ENCODE measurements at places on chromosomes 3 and 15.

DNA sequence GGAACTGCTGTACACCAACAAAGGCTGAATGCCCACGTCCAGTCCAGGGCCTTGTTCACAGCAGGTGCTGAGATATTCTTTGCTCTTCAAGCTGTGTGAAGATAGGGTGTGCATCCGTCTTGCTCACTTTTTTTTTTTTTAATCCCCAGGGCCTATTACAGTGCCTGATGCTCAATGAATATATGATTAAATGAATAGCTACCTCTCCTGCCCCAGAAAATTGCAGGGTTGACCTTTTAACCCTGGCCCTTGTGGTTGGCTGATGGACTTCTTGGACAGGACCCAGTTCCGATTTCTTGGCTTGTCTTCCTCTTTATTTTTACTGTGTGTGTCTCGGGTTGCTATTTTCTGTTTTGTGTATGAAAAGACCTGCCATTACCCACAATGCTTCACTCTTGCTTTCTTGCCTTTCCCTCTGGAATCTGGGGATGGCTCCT, 2.9 kb upstream of the FYTTD1 start:
- no peak for DNase-seq

DNA sequence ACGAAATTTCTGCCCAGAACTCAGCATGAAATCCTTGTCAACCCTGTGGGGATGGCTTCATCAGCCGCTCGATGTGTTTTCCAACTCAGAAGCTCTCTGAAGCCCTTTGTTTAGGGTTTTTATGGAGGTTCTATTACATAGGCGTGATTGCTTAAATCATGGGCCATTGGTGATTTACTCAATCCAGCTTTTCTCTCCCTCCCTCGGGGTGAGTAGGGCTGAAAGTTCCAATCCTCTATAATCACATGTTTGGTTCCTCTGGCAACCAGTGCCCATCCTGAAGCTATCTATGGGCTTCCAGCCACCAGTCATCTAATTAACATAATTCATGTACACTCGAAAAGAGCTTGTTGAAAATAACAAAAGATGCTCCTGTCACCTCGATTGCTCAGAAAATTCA, 51.6 kb downstream of the GATM start:
- no peak for DNase-seq

DNA sequence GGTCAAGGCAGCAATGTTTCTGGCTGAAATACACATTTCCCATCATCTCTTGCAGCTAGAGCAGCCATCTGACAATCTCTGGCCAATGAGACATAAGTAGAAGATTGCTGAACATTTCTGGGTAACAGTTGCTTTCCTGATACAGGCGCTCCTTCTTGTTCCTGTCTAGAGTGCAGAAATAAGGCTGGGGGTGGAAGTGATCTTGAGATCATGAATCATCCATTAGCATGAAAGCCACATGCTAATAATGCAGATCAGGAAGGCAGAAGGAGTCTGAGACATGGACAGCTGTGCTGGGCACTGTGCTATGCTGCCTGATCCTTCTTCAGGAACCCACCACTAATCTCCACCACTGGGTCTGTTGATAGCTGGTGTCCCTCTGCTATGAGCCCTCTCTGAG, 14.8 kb upstream of the TMEM108 start:
- no peak for DNase-seq

GRCh38 chr3:13497386-13497785, 17.3 kb downstream of the HDAC11 start:
- peak; percentile 32 for DNase-seq

GRCh38 chr3:146313031-146313745, 62.3 kb upstream of the PLSCR4 start:
- DNase-seq, result no peak

- no peak for DNase-seq
Measured at GRCh38 chr3:47645551-47645950, 66.9 kb upstream of the CSPG5 start.

DNA sequence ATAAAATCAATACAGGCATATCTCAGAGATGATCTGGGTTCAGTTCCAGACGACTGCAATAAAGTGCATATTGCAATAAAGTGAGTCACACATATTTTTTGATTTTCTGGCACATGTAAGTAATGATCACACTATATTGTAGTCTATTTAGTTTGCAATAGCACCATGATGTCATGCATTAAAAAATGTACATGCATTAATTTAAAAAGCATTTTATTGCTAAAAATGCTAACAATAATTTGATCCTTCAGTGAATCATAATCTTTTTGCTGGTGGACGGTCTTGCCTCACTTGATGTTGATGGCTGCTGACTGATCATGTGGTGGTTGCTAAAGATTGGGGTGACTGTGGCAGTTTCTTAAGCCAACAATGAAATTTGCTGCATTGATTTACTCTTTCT, 511.1 kb downstream of the OTOL1 start:
- DNase-seq, result no peak

Measured in hematopoietic multipotent progenitor cell treated with erythropoietin and hydrocortisone succinate and interleukin-3 and kit ligand, for 6 days (in vitro differentiated cells).